GDM1 (cell line): ENCODE measurements at places on chromosomes 12 and 14.
A peak's percentile ranks its signal among the peaks of the same experiment; 100 is the strongest.

DNA sequence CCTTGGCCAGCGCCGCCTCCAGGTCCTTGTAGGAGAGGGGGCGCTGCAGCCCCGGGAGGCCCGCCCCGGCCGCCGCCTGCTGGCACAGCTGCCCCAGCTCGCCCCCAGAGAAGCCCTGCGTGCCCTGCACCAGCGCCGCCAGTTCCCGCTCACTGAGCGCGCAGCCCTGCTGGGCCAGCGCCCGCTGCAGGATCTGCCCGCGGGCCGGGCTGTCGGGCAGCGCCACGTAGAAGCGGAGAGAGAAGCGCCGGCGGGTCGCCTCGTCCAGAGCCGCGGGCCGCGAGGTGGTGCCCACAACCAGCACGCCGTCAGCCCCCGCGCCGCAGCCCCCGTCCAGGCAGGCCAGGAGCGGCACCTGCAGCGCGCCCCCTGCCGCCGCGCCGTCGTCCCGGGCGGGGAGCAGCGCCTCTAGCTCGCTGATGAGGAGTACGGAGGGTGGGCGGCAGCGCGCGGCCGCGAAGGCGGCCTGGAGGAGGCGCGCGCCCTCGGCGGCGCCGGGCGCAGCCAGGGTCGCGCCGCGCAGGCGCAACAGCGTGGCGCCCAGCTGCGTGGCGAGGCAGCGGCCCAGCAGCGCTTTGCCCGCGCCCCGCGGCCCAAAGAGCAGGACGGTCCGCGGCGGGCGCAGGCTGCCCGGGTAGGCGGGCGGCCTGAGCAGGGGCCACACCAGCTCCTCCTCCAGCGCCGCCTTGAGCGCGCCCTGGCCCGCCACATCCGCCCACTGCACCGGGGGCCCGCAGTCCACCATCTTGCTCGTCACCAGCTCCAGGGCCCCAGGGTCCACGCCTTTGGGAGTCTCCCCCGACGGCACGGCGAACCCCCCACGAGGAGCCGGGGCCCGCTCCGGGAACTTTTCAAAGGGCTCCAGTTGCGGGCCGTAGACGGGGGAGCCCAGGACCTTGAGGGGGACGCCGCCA is 27.7 kb downstream of the FIGNL2 start:
- DNase-seq = peak; percentile 16

GRCh38 chr12:5461966-5462365 is 30.1 kb downstream of the NTF3 start:
- DNase-seq = no peak

GRCh38 chr12:76690921-76691700 is 72.8 kb upstream of the ZDHHC17 start:
- no peak for DNase-seq

DNA sequence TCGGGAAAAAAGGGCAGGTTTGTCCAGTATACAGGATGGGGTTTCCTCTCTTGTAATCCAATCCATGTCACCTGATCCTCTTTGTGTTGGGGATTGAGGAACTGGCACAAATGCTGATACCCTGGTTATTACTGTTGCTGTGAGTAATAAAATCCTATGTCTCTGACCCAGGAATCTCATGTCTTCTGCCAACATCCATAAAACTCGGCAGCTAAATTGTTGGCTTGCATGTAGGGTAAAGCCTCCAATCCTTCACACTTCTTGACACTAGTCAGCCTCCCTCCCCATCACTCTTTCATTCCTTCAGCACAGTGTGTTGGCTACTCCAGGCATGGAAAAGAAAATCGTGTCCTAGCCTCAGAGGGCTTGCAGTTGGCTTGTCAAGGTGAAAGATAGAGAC is 9.2 kb upstream of the NOS1 start:
- DNase-seq = no peak

- DNase-seq = peak; percentile 52
Observed at GRCh38 chr12:79934281-79935020, 446 bp downstream of the PPP1R12A start.
